CMK (cell line): ENCODE measurements at places on chromosomes 11 and 22.

GRCh38 chr22:21894799-21895198 is 27.4 kb upstream of the MAPK1 start:
- DNase-seq: no peak

DNA sequence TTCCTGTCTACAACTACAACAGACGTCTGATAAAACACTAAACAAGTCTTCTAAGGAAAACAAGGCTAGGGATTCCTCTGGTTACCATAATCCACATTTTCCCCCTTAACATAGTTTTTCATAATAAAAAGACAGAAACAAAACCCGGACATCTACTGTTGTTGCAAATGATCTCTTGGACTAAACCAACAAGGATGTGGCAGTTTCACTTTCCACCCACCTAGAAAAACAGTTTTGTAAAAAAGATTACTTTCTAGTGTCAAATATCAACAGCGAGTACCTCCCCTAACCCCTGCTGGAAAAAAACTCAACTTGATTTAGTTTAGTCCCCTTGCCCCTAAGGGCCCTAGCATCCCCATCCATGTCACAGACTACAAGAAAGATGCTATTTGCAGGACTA is 5.4 kb downstream of the GNG3 start:
- no peak for DNase-seq

GRCh38 chr11:3123761-3124733 is 41.1 kb downstream of the OSBPL5 start:
- DNase-seq: no peak

DNA sequence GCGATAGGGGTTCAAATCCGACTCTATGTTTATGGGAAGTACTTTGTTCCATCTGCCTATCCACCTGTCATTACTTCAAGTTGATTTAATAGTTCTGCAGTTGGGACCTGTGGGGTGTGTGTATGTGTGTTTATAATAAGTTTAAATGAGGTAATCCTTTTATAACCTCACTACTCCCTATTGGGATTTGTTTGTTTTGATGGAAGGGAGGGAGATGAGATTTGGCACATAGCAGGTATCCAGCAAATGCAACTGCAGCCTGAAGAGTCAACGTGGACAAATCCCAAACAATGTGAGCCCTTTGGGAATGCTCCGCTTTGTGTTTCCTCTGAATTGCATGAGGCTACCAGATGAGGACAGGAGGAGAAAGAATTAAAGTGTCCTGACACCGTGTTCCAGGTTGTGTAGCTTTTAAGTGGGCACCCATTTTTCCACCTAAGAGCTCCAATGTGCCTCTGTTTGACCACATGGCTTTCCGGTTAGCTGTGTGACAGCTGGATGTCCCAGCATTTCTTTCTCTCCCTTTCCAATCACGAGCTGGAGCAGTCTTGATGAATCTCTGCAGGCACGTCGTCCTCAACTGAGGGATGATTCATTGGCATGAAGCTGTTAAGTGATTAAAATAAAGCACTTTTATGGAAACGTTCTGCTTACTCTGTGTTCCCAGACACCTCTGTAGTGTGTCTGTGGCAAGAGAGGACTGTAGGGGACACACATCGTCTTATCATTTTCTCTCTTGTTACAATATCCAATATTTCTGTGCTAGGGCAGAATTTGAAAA is 610.7 kb downstream of the NTM start:
- no peak for DNase-seq

DNA sequence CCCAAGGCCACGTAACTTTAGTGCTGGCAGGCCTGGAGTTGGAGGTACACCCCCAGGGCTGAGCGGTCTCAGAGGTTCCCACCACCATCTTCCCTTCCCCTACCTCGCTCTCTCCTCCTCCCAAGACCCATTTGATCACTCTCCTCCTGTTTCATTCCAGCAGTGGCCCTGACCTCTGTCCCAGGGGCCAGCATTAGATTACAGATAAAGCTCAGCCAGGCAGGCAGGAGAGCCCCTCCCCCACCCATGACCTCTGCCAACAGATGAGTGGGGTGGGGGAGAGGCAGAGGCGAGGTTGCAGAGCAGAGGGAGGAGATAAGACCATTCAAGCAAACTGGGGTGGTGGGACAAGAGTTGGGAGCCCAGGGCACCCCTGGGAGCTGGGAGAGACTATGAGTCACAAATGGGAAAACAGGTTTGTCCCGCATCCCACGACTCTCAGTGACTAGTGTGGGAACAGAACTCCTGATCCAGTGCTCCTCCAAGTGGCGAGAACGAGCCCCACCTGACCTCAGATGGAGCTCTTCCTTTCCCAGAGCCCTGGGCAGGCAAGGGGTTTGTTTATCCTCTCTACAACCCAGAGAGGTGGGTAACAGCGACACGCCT is 367.9 kb downstream of the MN1 start:
- DNase-seq: no peak

- no peak for DNase-seq
Observed at GRCh38 chr22:25942856-25943411, 200.9 kb downstream of the MYO18B start.

DNA sequence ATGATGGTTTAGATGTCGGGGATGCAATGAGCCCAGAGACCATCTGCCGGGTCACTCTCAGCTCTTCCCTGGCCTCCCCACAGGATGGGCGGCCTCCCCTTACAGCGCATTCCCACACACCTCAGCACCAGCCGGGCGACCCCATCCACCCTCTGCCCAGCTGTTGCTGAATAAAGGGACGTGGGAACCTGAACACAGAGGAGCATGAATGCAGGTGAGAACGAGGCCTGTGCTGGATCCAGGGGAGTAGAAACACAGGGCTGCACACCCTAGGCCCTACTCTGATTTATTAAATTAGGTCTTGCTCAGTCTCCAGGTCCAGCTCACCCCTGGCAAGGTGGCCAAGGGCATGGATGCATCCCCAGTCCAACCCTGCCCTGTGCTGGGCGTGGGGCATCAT is 180.5 kb downstream of the CTTN start:
- DNase-seq: no peak

DNA sequence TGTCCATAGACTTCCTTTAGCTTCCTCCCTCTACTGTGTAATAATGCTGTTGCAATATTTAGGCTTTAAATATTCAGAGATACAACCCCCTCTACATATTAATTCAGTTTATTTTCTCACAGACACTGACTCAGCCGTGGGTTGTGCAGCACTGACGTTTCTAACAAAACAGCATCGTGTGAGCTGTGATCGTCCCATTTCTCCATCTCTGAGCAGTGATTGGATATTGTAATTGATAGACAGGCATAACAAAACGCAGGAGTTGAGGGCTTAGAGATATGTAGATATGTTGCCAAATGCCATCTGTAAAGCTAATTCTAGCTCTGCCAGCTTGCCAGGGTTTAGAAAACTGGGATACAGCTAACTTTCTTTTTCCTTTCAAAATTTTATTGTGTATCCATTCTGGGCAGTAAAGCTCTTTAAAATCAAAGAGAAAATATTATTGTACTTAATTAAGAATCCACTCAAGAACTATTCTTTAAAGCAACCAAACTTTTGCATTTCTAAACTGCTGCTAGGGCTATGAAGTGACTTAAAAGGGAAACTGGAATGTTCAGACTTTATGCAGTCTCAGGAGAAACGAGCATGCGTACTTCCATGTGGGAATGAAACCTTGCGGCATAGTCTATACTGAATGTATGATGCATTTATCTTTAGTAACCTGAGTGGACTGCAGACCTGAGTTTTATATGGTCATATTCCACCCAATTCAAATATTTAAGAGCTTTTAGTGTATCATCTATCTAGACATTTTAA is 22.7 kb downstream of the BTBD10 start:
- DNase-seq: no peak

- DNase-seq: no peak
Observed at GRCh38 chr11:3119141-3119821, 45.8 kb downstream of the OSBPL5 start.

- DNase-seq: no peak
Observed at GRCh38 chr11:2826679-2827056, 58.9 kb downstream of the CDKN1C start.

DNA sequence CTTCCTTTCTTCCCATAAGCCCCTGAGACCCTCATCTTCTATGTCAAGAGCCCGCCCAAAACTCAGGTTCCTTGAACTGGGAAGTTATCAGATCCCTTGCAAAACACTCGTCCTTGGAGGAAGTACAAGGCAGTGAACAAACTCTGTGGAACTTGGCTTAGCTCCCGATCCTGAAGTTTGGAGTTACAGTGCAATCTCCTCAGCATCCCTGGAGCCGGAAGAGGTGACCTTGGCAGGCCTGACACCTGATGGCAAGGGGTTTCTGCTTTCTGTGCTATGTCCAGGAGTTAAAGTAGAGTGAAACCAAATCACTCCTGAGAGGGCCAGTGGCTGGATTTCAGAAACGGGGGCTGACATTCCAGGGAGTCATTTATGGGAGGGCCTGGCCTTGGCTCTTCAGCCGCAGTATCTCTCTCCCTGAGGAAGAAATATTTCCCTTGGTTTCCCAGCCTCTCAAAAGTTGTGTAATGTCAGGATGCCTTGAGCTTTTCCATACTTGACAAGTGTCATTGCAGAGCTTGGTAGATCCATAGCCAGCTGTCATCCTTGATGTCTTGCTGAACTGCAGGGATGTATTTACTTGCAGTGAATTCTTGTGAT is 1.9 kb upstream of the GRAMD1B start:
- no peak for DNase-seq

GRCh38 chr11:125071435-125071834 is 8.3 kb downstream of the SLC37A2 start:
- no peak for DNase-seq

DNA sequence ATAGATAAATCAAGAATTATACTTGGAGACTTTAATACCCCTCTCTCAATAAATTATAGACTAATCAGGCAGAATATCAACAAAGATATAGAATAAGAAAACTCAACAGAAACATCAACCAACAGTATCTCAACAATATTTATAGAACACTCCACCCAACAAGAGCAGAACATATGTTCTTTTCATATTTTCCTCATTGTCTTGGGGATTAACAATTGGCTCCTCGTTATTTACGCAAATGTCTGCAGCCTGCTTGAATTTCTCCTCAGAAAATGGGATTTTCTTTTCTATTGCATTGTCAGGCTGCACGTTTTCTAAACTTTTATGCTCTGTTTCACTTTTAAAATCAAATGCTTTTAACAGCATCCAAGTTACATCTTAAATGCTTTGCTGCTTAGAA is 37.0 kb upstream of the FBLN1 start:
- DNase-seq: no peak

DNA sequence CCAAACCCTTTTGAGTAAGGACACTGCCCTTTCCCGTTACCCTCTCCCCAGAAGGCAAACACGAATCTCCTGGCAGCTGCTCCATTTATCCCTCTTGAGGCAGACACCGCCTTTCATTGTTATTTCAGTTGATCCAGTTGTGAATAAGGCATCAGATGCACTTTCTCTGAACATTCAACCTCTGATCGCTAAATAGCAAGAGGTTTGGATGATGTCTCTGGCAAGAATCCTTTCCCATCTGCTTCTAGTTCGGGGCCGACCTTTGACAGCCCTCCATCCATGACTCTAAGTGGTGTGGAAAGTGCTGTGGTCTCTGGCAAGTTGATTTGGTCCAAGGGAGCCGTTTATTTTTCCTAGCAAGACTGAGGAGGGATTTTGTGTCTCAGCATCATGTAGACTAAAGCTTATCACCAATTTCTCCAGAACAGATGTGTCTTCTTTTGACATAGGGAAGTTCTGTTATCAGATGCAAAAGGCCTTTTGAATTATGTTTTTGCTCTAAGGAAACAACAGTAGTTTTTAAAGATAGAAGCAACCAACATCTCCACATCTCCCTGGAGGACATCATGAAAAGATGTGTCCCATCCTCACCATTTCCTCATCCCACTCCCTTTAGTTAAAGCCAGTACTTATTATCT is 123.6 kb downstream of the CCDC34 start:
- no peak for DNase-seq

GRCh38 chr11:76329983-76330382 is 50.9 kb downstream of the THAP12 start:
- no peak for DNase-seq

- DNase-seq: no peak
Observed at GRCh38 chr11:2519862-2520735, 75.3 kb downstream of the KCNQ1 start.

- no peak for DNase-seq
Observed at GRCh38 chr11:93084727-93085505, 112.9 kb downstream of the SLC36A4 start.
